ENCODE measurements at places on chromosomes 3 and 15. TPM values are rescaled to one million over a fixed set of nuclear protein-coding genes. Genes with fewer than 3 reads are reported as not detected.

DNA sequence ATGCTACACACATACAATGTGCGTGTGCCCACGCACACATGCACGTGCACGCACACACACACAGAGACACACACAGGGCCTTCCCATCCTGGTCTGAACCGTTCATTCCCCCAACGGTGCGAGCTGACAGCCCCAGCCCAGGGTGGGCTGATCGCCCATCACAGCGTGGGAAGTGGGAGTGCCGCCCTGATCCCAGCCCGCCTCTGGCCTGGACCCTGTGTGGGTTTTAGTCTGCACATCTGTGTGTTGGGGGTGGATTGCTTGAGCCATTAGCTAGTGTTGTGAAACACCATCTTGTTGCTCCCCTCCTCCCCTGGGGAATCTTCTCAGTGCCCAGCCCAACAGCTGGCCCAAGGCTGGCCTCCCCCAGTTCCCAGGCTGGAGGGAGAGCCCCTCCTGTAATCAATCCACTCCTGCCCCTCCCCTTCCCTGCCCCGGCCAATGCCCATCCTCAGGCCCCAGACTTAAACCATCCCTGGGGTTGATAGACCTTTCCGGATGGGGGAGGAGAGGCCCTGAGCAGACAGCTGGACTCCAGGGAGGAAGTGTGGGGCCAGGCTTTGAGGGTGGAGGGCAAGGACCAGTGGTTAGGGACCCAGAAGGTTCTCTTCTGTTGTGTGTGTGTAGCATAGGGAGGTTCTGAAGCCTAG lies 8.3 kb downstream of the SEMA3G start:
- no peak overlapping the region for H3K4me3 ChIP-seq
- peaks cover 11% of the 10 kb centered on the region for H3K36me3 ChIP-seq
- no peak overlapping the region for H3K27ac ChIP-seq
- no peak for DNase-seq
- no peaks in the 10 kb centered on the region for H3K27me3 ChIP-seq
- H3K4me1 ChIP-seq, result peaks cover 32% of the 10 kb centered on the region

Gene CA12
- not detected for total RNA-seq

GRCh38 chr3:106534206-106534605 lies 665.4 kb upstream of the CBLB start:
- H3K4me1 ChIP-seq, result no peaks in the 10 kb centered on the region
- no peak overlapping the region for H3K4me3 ChIP-seq
- H3K27ac ChIP-seq, result no peak overlapping the region
- H3K36me3 ChIP-seq, result no peaks in the 10 kb centered on the region
- H3K27me3 ChIP-seq, result no peaks in the 10 kb centered on the region
- no peak for DNase-seq

Gene TERB2
- total RNA-seq, result not detected

Gene TUSC7
- total RNA-seq, result not detected

DNA sequence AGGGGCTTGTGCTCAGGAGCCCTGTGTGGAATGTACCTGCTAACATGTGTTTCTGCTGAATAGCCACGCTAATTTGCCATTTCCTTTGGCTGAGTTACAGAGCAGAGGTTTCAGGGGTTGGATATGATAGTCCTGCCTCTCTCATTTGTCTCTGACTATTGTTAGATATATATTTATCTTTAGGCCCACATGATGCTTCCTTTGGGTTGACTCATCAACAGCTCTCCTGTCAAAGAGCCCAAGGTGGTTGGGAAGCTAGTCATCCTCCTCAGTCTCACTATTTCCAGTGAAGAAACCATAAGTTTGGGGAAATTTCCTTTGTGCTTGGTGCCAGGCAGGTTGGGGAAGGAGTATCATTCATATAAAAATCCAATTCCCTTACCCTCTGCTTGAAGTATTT lies 1194.6 kb downstream of the ZPLD1 start:
- no peaks in the 10 kb centered on the region for H3K36me3 ChIP-seq
- H3K27ac ChIP-seq, result no peak overlapping the region
- no peaks in the 10 kb centered on the region for H3K4me1 ChIP-seq
- DNase-seq, result no peak
- H3K4me3 ChIP-seq, result no peak overlapping the region

DNA sequence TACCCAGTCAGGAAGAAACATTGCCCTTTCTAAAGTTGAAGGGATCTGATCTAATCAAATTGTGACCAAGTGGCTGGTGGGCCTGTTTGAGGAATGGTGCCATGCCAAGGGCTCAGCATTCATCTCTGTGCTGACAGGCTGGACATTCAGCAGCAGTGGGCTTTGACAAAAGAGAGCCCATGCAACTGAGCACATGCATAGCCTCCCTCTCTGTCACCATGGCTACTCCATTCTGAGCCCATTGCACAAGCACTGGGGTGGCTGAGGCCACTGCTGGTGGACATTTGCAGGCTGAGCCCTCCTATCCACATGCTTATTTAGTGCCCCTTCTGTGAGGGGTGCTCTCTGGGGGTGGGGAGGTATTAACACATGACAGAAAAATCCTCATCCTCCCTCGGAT lies 28.6 kb upstream of the TNFSF10 start:
- H3K27ac ChIP-seq, result no peak overlapping the region
- no peak overlapping the region for H3K4me3 ChIP-seq
- DNase-seq, result no peak
- H3K4me1 ChIP-seq, result no peaks in the 10 kb centered on the region
- no peaks in the 10 kb centered on the region for H3K27me3 ChIP-seq

GRCh38 chr3:170405101-170405500 lies 13.6 kb upstream of the CLDN11 start:
- no peak overlapping the region for H3K27ac ChIP-seq
- no peaks in the 10 kb centered on the region for H3K4me1 ChIP-seq
- no peak for DNase-seq
- no peak overlapping the region for H3K4me3 ChIP-seq
- H3K36me3 ChIP-seq, result no peaks in the 10 kb centered on the region
- H3K27me3 ChIP-seq, result no peaks in the 10 kb centered on the region

- no peak overlapping the region for H3K27ac ChIP-seq
- H3K4me3 ChIP-seq, result no peak overlapping the region
- no peaks in the 10 kb centered on the region for H3K4me1 ChIP-seq
Observed at GRCh38 chr3:127175272-127175671, 17.7 kb upstream of the PRR23E start.

Gene RGMA
- total RNA-seq, result 0.49 TPM

DNA sequence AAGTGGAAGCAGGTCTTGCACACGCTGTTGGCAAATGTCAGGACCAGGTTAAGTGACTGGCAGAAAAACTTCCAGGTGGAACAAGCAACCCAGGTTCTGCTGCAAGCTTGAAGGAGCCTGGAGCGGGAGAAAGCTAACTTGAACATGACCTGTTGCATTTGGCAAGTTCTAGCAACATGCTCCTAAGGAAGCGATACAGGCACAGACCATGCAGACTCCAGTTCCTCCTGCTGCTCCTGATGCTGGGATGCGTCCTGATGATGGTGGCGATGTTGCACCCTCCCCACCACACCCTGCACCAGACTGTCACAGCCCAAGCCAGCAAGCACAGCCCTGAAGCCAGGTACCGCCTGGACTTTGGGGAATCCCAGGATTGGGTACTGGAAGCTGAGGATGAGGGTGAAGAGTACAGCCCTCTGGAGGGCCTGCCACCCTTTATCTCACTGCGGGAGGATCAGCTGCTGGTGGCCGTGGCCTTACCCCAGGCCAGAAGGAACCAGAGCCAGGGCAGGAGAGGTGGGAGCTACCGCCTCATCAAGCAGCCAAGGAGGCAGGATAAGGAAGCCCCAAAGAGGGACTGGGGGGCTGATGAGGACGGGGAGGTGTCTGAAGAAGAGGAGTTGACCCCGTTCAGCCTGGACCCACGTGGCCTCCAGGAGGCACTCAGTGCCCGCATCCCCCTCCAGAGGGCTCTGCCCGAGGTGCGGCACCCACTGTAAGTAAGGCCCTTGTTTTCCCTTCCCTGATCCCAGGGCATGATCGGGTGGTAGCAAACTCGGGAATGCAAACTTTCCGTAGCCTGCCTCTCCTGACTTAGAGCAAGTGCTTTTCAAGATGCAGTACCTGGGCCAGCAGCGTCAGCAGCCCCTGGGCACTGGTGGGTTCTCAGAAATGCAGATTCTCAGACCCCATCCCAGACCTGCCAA lies 759 bp downstream of the GALNT15 start:
- H3K4me1 ChIP-seq, result no peaks in the 10 kb centered on the region
- no peak overlapping the region for H3K4me3 ChIP-seq
- H3K36me3 ChIP-seq, result no peaks in the 10 kb centered on the region
- no peak overlapping the region for H3K27ac ChIP-seq
- no peak for DNase-seq

- H3K27ac ChIP-seq, result no peak overlapping the region
- no peaks in the 10 kb centered on the region for H3K36me3 ChIP-seq
- H3K4me3 ChIP-seq, result peak overlapping the region; percentile 52
- H3K4me1 ChIP-seq, result peaks cover 47% of the 10 kb centered on the region
Observed at GRCh38 chr15:51846463-51847230, 17.2 kb downstream of the TMOD3 start.

Gene COPS2
- 102 TPM for total RNA-seq

DNA sequence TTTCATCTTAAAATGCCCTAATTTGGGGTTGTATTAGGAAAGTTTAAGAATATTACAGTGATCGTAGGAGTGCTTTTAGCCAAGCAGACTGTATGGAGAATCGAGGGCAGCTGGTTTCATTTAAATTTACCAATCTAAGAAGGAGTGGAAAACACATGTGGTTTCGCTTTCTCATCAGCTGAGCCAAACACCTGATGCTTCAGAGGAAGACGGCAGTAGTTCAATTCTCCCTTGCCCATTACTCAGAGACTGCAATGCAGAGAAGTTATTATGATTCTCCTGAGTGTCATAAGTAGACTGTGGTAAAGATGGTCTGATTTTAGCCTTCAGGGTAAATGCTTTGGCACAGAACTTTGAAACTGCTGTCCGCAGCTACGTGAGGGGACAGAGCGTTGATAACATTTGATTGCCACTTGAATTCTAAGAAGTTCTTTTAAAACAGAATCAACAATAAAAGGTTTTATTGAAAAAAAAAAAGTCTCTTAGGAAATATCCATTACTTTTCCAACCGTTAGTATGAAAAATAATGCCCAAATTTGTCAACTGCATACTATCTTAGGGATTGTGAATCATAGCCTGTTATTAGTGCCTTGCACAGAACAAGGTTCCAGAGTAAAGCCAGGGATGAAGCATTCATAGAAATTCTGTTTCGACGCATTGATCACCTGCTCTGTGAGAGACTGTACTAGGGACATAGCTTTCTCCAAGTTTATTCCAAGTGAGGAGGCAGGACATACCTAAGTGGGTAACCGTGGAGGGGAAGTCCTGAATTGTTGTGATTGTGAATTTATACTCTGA lies 25.6 kb downstream of the LYSMD4 start:
- H3K27me3 ChIP-seq, result no peaks in the 10 kb centered on the region
- H3K4me3 ChIP-seq, result peak overlapping the region; percentile 65
- H3K36me3 ChIP-seq, result peaks cover 19% of the 10 kb centered on the region

Gene MST1
- 4.1 TPM for total RNA-seq

DNA sequence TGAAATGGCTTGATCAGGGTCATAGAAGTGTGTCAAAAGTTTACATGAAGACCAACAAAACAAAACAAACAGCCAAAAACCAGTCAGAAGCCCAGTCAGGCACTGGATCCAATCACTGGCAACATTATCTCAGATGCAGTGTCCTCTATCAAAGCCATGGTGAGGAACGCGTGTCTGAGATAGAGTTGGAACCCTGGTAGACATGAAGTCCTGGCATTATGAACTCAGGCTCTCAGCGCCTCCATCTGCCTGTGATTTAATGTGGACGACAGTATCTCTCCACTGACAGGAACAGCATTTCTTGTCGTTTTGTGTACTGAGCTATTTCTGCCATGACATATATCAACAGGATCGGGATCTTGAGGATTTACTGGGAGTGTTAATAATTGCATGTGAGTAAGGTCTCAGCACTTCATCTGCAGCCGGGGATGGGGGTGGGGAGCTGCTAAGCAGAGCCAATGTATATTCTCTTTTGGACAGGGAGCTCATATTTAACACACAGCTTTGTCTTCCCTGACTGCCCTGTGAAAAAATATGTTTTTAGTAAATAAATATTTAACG lies 1120.0 kb downstream of the IGSF11 start:
- H3K36me3 ChIP-seq, result no peaks in the 10 kb centered on the region
- H3K4me1 ChIP-seq, result no peaks in the 10 kb centered on the region
- no peak overlapping the region for H3K27ac ChIP-seq
- H3K27me3 ChIP-seq, result no peaks in the 10 kb centered on the region

DNA sequence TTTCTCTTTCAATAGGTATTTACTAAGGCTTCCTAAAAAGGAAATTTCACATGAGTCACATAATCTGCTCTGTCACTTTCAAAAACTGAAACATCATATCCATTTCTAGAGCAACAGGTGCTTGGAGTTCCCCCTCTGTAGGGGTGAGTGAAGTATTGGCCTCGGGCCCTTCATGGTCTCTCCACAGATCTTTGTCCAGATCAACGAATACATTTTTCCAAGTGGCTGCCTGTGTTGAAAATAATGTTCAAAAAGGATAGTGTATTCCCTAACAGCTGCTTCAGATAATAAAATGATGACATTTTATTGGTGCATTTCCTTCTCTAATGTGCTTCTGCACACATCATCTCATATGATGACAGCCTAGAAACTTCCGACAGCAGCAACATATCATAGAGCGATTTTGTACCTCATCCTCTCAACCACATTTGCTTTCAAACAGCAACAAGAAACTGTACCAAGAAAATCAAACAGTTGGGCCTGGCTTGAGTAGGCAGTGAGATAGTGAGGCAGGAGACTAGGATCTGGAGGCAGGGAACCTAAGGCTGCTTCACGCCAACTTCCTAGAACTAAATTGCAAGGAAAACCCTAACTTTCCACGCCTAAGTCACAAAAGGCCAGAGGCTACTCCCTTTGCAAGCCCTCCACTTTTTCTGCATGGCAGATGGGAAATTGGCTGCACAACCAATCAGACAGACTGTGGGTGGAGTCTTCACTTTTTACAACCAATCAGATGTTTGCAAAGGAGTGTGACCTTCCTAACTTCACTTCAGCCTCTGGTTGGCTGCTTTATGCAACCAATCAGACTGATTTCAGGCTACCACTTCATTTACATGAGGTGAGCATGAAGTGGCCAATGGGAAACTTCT lies 340.2 kb downstream of the LRRC3B start:
- H3K4me3 ChIP-seq, result no peak overlapping the region
- H3K4me1 ChIP-seq, result no peaks in the 10 kb centered on the region
- H3K27ac ChIP-seq, result no peak overlapping the region
- no peak for DNase-seq
- H3K27me3 ChIP-seq, result no peaks in the 10 kb centered on the region

Gene GPR160
- 0.37 TPM for total RNA-seq

DNA sequence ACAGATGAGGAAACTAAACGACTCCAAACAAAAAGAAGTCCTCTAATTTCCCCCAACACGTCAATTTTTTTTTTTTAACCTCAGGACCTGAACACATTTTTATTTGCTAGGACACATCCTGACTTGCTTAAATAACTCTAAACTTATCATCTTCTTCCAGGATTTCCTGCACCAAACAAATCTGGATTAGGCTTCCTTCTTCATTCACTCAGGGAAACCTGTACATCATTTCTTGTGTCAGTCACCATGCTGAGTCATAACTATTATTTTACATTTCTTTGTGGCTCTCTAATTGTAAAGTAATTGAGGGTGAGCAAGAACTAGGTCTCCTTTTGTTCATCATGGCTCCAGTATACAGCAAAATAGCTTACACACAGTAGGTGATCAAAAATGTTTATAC lies 433.4 kb upstream of the GBE1 start:
- H3K36me3 ChIP-seq, result no peaks in the 10 kb centered on the region
- H3K27ac ChIP-seq, result no peak overlapping the region
- H3K27me3 ChIP-seq, result no peaks in the 10 kb centered on the region

Gene TM4SF4
- total RNA-seq, result not detected

- H3K27ac ChIP-seq, result no peak overlapping the region
- DNase-seq, result no peak
- H3K4me1 ChIP-seq, result no peaks in the 10 kb centered on the region
Observed at GRCh38 chr3:33750211-33750548, 32.1 kb upstream of the CLASP2 start.

Gene CISH
- 23.4 TPM for total RNA-seq

Gene CASR
- not detected for total RNA-seq

Gene ITIH1
- not detected for total RNA-seq
